Vagina (tissue), 2 donors: ENCODE measurements at places on chromosomes 7 and 10. TPM values are rescaled to one million over a fixed set of nuclear protein-coding genes. Genes with fewer than 3 reads are reported as not detected.

CPEB3 gene
- total RNA-seq = 8.8 TPM

DNA sequence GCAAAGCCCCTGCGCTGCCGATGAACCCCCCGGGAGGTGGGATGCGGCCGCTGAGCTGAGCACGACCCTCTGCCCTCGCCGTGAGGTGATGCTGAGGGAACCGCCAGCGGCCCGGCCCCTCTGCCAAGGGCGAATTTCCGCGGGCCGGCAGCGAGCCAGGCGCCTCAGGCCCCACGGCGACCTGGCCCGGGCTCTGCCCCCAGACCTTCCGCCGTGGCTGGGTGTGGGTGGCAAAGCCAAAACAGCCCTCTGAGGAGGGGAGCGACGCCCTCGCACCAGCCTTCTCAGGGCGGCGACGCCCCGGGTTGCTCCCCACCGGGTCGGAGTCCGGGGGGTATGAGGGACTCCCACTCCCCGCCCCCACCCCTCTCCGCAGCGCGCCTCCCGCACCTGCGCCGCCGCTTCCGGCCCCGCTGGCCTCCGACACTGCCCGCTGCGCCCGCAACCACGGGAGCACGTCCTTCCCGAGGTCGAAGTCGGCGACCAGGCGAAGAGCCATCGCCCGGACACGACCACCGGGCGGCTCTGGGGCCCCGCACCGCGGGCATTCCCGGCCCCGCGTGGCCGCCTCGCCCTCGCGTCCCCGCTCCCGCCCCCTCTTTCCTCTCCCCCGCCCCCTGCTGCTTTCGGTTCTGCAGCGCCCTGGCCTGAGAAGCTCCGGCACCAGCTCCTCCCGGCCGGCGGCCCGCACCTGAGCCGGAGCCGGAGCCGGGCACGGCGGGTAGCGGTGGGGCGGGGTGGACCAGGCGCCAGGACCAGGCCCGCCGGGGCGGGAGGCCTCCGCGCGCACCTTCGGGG is at the start of gene GSAP:
Gene GSAP (minus strand): TSS at position 527 of the 798 bp plus-strand sequence. CDS start 28 bp downstream, at position 499.
- H3K27ac ChIP-seq = peak within 1 kb of the TSS; percentile 75
- peaks cover 15% of the 10 kb centered on the region for H3K4me1 ChIP-seq
- H3K36me3 ChIP-seq = no peaks in the 10 kb centered on the region
- no peaks in the 10 kb centered on the region for H3K27me3 ChIP-seq
- H3K4me3 ChIP-seq = peak within 1 kb of the TSS; percentile 64
- DNase-seq = no peak

- H3K27ac ChIP-seq = no peak overlapping the region
- no peak for DNase-seq
- no peak overlapping the region for H3K4me3 ChIP-seq
- H3K4me1 ChIP-seq = no peaks in the 10 kb centered on the region
- H3K36me3 ChIP-seq = no peaks in the 10 kb centered on the region
Measured at GRCh38 chr10:14801723-14802122, 27.0 kb upstream of the FAM107B start.

LIPM gene
- total RNA-seq = not detected

GRCh38 chr10:228366-228765 is 93.1 kb downstream of the ZMYND11 start:
- DNase-seq = no peak
- peaks cover 12% of the 10 kb centered on the region for H3K4me1 ChIP-seq
- no peak overlapping the region for H3K27ac ChIP-seq
- H3K27me3 ChIP-seq = no peaks in the 10 kb centered on the region
- H3K36me3 ChIP-seq = no peaks in the 10 kb centered on the region
- H3K4me3 ChIP-seq = no peak overlapping the region

CHAT gene
- not detected for total RNA-seq

GRCh38 chr10:111081595-111081994 is 4.8 kb downstream of the ADRA2A start:
- H3K36me3 ChIP-seq = no peaks in the 10 kb centered on the region
- DNase-seq = peak; percentile 89
- H3K4me3 ChIP-seq = no peak overlapping the region
